ENCODE measurements at places on chromosomes 7 and 10.
A peak's percentile ranks its signal among the peaks of the same experiment; 100 is the strongest.

DNA sequence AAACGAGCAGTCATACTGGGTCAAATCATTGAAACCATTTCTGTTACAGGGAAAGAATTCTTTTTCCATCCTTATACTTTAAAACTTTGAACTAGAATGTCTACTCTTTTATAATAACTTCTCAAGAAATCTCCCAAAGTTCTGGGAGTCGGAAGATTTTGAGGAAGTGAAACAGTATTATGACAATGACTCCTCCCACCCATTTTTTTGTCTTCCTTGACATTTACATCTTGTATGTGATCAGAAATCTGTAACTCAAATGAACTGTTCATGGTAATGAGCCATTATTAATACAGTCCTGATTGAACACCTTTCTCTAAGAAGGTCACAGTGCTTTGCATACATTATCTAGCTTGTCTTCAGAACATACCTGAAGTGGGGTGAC, 227.4 kb downstream of the CELF2 start:
- no peak for DNase-seq

DNA sequence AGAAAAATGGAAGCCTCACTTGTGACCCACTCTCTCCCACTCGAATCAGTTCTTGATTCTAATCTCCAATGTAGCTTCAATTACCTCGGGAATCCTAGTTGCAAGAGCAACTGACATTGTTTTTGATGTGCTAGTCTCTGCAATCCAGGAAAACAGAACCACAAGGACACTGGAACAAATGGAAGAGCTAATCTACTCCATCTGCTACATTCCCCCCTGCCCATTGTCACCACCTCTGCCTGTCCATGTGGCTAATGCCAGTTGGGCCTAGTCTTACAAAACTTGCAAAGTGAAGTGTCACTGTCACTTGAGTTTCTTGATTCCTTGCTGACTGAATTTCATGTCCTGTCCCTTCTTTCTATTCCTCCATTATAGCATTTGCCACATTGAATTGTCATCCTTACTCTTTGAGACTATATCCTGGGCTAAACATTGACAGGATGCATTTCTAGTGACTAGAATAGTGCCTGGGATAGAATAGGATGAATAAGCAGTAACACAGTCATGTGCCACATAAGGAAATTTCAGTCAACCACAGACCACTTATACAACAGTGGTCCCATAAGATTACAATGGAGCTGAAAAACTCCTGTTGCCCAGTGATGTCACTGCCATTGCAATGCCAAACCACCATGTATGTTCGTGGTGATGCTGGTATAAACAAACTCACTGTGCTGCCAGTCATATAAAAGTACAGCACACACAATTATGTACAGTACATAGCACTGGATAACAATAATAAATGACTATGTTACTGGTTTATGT, 13.5 kb downstream of the GCC1 start:
- DNase-seq = no peak

DNA sequence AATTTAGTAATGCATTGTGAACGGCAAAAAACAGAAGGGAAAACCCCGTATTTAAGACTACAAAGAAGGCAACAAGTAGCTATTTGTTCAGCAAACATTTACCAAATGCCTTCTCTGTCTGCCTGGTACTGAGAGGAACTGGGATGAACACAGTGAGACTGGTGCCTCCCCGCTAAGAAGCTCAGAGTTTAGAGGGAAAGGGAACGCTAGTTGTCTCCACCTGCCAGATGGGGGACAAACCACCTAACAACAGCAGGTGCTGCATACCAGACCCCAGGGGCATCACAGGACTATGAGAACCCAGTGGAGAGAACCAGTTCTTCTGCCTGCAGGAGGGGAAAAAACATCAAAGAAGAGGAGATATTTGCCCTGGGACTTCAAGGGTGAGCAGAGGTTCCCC, 147.1 kb downstream of the SLC25A13 start:
- no peak for DNase-seq

DNA sequence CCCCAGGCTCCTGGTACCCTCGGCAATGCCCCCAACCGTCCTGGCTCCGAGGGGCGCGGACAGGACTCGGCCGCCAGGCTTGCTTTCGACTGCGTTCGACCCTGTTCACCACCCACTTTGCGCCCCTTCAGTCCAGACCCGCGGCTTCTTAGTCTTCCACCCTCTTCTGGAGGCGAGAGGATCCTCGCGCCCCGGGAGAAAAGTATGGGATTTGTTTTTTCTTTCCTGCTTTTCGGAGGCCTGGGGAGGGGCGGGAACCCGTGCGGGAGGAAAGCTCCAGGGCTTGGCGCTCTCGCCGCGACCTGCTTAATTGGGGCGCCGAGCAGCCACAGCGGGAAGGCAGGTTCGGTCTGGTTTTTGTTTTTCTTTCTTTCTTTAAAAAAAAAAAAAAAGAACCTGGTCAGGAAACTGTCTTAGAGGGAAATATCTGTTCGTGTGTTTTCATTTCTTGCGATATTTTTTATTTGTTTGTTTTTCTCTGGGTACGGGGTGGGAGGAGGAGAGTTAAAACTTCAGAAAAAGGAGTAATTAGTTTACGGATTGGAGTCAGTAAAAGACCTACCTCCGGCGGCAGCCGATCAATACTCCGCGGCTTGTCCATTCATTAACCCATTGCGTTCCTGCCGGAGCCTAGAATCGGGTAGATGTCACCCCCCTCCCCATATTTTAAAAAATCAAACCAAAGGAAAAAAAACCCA, 1.6 kb downstream of the EMX2 start:
- no peak for DNase-seq

- no peak for DNase-seq
These were observed 153.0 kb upstream of the PDE1C start for GRCh38 chr7:32223071-32223650.

GRCh38 chr7:53111031-53111430, 75.6 kb downstream of the POM121L12 start:
- no peak for DNase-seq

DNA sequence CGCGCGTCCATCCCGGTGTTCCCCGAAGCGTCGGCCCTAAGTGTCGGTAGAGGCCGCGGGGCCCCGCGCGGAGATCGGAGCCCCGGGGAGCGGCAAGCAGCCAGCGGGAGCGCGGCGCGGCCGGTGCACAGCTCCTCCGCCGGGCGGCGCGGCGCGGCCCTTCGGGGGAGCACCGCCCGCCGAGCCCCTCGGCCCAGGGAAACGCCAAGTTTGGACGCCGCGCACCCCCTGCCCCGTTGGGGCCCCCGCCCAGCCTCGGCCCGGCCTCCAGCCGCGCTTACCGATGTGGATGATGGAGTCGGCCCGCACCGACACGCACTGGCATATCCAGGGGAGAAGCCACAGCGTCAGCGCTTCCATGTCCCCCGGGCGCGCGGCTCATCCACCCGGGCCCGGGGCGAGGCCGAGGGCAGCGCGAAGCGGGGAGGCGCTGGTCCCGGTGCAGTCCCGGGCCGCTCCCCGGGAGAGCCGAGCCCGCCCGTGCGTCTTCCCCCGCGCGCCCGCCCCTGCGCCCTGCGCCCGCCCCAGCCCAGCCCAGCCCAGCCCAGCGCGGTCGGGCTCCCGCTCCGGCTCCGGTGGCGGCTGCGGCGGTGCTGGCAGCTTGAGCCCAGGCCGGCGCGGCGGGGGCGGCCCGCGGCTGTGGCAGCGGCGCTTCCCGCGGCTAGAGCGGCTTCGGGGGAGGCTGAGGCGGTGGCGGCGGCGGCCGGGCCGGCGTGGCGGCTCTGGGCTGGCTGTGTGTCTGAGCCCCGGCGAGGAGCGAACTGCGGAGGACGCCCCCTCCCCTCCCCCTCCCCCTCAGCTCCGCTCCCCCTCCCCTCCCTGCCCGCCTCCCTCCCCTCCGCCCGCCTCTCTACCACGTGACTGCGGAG, at the start of gene GRID1:
Gene GRID1 (minus strand): TSS at position 763 of the 869 bp plus-strand sequence.
- peak; percentile 62 for DNase-seq

GRCh38 chr10:72110673-72111401, 22.5 kb upstream of the SPOCK2 start:
- DNase-seq = no peak

- DNase-seq = no peak
These were observed 651 bp downstream of the AFAP1L2 start for GRCh38 chr10:114403541-114404161.

DNA sequence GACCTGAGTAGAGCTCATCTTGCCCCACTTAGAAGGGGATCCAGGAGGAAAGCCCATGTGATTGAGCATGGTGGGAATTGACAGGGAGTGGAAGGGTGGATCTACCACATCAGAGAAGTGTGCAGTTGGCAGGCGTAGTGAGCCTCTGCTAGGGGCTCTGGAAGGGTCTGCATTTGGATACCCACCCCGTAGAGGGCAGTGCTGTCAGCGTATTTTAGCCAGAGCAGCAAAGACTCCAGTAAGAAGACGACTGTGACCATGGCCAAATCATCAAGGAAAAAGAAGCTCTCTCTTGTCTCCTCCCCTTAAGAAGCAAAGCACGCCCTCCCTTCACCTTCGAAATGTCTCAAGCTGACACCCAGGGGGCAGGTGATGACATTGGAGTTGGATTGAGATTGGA, 68.8 kb upstream of the INHBA start:
- DNase-seq = no peak

DNA sequence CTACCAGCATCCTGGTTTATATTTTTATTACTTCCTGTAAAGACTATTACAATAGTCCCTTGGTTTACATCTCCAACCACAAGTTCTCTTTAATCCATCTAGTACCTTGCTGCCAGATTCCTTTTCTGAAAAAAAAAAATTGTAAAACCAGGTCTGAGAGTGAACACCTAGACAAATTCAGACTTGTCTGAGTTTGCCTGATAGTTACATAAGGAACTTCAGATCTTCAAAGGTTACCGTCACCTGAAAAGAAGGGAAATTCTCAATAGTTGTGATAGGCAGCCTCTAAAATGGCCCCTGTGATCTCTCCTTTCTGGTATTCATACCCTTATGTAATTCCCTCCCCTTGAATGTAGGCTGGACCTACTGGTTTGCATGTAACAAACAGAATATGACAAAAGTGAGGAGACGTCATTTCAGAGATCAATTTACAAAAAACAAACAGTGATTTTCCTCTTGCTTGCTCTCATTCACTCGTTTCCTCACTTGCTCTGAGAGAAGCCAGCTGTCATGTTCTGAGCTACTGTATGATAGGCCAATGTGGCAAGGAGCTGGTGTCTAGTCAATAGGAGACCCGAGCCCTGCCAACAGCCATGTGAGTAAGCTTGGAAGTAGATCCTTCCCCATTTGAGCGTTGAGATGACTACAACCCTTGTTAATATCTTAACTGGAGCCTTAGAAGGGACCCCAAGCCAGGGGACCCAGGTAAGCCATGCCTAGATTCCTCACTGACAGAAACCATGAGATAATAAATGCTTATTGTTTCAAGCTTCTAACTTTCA, 110.9 kb upstream of the LSM8 start:
- no peak for DNase-seq

DNA sequence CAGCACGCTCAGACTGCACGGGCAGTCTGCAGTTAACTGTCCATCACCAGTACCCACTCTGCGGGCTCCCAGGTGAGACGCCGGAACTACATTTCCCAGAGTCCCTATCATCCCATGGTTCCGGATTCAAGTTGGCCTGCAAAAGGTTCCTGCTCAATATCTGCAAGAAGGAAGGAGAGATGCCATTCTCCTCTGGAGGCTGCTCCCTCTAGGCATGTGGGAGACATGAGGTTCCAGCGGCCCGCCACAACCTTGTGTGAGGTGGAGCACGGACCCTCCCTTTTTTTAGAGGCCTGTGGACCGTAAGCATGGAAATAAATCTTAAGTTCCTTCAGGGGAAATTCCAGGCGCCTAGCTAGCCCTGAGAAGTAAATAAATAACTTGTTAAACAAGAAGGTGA, 29.7 kb downstream of the NUP42 start:
- DNase-seq = peak; percentile 23

- DNase-seq = no peak
These were observed 46.8 kb upstream of the KCND2 start for GRCh38 chr7:120226188-120226587.

GRCh38 chr10:95279042-95279820, 11.6 kb downstream of the PDLIM1 start:
- DNase-seq = no peak

DNA sequence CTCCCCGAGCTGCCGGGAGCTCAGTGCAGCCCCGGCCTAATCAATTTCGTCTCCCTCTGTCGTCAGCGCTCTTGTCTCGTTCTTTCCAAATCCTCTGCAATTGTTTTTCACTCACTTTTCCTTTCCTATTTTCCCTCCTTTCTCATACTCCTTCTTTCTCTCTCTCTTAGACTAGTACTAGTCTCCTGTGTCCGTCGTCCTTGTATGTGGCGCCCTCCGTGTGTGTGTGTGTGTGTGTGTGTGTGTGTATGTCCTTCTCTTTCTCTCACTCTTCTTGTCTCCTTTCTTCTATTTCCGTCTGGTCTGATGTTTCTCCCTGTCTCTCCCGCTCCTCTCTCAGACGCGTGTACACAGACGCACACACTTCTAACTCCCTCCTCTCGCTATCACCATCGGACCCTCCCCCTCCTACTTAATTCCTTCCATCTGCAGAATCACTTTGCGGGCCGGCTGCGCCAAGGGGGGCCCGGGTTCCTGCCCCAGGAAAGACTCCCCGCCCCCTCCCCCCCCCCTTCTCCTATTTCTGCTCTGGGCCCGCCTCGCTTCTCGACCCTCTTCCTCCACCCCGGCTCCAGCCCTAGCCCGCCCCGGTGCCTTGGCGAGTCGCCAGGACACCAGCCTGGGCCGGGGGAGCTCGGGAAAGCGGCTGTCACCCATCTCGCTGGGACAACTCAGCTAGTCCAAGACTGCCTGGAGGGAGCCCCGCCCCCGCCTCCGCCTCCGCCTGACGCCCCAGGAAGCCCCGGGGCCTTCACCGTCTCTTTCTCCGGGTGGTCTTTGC, 743 bp upstream of the ZCCHC24 start:
- DNase-seq = peak; percentile 80

- DNase-seq = no peak
These were observed 3.5 kb upstream of the NAMPT start for GRCh38 chr7:106288263-106288662.

DNA sequence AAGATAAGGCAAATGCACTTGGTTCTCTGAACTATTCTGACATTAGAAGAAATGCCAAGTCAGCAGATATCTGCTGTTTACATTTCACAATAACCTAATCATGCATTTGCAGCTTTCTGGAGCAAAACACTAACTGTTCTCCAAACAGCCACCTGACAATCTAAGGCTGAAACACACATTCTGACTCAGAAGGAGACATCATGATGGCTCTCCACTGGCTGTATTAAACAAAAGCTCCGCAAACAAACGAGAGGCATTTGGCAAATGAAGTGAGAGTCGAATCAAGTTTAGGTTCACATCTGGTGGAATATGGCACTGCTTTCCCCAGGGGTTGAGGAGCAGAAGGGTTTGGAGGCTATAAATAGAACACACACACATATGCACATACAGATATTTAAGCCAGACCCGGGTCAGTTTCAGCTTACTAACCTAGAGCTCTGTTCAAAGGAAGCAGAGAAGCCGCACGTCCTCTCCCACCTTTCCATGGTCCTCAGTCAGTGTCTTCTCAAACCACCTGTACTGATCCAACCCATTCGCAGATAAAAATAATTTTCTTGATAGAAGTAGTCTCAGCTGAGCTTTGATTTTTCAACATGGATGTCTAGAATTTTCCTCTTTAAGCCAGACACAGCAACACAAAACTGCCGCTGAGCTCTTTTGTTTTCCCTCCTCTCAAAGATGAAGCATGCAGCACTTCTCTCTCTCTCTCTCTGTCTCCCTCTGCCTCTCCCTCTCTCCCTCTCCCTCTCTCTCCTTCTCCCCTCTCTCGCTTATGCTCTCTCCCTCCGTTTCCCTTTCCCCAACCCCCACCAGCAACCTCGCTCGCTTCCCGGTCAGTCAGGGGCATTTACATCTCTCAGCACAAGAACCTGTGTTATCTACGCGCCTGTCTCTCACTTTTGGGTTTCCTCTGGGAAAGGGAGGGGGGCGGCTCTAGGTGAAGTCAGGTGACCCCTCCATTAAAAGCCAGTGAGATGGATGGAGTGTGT, 682.8 kb downstream of the MAGI2 start:
- peak; percentile 19 for DNase-seq

- DNase-seq = no peak
These were observed at the start of gene CASD1 for GRCh38 chr7:94509264-94509886. TSS of gene CASD1 (plus strand) at chr7:94509809. CDS start at chr7:94510085, 276 bp downstream.
